ENCODE measurements at places on chromosomes 2 and 18.

- DNase-seq = no peak
These were observed 44.9 kb upstream of the ASB18 start for GRCh38 chr2:236308855-236309668.

- DNase-seq = no peak
These were observed 25.6 kb upstream of the WIPF1 start for GRCh38 chr2:174623106-174623637.

DNA sequence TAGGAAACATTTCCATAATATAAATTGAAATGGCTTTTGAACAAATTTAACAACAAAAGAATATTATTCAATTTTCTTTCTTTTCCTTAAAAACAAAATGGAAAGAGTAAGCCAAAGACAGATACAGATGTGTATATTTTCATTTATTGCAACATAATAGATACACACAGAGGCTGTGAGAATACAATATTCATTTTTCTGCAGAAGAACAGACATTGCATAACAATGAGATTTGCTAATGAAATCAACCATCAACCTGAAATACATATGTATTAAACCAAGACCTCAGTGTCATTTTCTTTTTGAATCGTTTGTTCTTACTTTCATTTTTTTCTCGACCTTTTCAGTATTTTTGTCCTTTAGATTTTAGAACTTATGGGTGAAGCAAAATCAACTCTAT is 95.1 kb downstream of the BAZ2B start:
- no peak for DNase-seq

DNA sequence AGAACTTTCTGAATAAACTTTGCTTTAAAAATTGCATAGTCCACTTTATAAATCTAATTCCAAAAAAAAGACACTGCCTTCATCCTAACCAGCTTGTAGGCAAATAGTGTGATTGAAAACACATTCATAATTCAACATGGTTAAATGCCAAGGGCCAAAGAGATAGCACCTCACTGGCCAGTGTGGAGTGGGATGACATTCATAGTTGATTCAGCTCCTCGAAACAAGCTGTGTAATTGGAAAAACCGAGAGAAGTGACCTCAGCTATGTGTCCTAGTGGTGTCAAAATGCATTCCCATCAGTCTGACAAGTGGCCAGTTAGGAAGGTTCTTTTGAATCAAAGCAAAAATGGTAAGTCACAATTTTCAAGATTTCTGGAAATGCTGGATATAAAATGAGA is 1068.5 kb upstream of the CELF4 start:
- no peak for DNase-seq

DNA sequence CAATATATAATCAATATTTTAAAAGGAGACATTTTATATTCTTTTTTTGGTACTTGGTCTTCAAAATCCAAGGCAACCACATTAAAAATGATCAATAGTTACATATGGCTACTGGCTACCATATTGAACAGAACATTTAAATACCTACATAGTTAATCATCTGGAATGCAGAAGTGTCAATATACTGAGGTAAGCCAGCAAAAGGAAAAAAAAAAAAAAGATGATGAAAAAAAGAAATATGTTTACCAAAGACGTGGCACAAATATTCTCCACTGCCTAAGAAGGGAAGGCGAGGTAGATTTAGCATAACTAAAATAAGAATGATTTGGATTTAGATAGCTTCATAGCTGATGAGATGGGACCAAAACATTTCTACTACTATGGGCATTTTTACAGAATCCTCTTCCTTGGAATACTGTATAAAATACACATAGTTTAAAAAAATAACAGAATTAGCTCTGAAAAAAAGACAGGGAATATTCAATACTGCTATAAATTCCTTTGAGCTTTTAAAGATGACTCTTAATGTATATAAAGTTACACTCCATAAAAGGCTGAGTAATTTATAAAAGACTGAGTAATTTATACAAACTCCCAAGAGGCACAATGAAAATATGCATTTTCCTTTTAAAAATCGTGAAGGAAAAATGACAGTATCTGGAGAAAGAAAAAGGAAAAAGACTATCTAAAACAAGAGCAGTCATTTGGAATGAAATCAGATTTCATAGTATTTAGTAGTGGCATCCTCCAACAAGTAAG is 63.5 kb downstream of the CDH2 start:
- DNase-seq = no peak

DNA sequence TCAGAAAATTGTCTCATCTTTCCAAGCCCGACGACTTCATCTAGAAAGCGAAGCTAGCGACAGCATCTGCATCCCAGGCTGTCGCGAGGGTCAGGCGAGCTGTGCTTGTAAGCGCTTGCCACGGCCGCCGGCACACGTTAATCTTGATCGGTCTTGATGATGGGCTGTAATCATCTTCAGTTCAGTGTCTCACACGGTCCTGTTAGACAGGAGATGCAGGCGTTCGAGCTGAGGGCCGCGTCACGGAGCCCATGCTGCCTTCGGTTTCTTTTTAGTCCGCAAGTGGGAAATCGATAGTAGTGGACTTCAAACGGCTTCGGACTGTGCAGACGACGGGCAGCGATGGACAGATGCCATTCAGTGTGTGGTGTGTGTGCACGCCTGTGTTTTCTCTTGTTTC is 43.6 kb downstream of the ADI1 start:
- no peak for DNase-seq

DNA sequence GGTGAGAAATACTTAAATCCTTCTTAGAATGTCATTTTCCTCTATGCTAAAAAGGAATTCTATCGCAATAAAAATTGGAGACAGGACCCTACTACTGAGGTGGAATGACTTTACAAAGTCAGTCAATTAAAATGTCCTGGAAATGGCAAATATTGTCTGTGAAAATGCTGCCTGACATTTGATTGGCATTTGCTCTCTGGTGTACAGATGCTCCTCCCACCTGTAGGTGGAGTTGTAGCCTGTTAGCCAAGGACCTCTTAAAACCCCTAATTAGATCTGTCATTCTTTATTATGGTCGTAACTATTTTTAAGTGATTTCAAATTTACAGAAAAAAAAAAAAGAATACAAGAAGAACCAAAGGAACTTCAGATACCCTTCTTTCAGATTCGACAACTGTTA is 393.1 kb upstream of the KLHL29 start:
- DNase-seq = no peak

DNA sequence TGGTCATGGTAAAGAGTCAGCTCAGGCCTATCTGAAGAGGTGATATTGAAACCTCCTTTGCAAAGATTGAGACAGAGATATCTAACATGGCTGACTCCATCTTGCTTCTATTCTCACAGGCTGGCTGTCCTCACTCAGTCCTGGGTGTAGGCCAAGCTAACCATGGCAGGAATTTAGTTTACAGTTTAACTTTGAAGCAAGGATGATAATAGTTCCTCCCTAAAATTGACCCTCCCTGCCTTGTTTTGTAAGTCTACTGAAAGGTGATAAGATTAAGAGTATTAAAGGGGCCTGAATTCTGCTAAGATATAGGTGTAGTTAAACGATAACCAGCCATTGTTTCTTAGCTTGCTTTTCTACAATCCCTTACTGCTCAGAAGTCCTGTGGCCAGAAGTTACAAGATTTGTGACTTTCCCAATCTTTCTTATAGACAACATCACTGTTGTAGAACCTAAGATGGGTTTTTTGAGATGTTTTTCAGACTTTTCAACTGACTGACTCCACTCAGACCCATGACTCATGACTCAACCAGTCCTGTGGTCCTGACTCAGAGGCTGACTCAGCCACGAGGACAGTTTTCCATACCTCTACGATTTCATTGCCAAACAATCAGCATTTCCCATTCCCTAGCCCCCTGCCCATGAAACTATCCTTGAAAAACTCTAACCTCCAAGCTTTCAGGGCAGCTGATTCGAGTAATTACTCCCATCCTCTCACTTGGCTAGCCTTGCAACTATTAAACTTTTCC is 195.7 kb upstream of the SESTD1 start:
- DNase-seq = no peak

DNA sequence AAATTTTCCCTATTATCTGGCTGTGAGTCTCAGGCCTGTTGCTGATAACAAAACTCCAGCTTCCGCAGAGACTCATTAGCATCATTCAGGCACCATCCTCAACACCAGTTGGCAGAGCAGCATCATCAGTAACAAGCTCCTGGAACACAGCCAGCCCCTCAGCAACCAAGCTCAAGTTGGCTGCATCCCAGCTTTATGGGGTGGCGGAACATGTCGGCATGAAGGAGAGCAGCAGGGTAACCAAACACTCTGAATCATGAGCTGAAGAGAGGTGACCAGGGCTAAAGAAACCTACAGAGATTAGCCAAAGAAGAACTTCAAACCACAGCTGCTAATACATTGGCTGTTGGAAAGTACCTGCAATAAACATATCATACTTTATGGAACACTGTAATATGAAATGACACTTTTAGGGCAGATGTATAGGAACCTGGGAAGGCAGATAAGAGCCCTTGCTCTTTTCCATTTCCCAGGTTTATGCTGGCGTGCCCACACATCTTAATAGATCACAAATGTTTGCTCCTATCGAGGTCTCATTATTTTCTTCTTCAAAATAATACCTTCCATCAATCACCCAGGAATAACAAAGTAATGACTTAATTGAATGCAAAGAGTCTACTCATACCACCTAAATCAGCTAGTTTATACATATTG is 63.8 kb downstream of the PDE11A start:
- DNase-seq = no peak

DNA sequence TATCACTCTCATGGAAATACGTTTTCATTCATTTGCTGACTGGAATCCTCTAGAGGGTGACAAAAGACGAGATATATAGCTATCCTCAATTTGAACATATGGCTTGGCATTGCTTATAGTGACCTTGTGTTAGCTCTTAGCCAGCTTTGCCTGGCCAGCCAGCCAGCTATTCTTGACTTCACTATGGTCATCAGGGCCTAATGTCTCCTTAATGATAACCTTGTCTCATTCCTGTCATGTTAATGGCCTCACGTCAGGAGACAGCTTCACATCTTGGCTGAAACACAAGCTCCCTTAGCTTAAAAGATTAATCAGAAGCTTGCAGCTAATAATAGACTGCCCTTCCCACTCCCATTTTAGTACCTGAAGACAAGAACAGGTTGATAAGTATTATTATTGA is 1517.5 kb upstream of the PIK3C3 start:
- DNase-seq = no peak

GRCh38 chr2:45259547-45260160 is 250.4 kb upstream of the SIX2 start:
- no peak for DNase-seq

DNA sequence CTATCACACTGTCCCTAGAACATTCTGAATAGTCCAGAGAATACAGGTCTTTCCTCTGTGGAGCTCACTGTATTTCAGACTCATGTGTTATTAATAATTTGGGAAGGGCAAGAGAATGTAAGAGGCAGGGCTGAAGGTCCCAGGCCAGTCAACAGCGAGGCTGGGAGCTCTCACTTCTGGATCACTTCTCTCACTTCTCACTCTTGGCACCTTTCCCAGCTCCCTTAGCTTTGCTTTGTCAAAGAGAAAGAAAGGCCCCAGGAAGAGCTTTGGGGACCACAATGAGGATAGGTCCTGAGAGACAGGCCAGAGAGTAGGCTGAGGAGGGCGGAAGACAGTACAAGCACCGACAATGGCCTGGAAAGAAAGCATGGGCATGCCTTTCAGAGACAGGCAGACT is 11.2 kb downstream of the EFR3B start:
- no peak for DNase-seq

- no peak for DNase-seq
These were observed 64.9 kb downstream of the EMX1 start for GRCh38 chr2:72982219-72982618.

- DNase-seq = no peak
These were observed 1132.4 kb upstream of the CDH2 start for GRCh38 chr18:29309366-29309765.

Measured in GM18507 (cell line).